ENCODE measurements at places on chromosomes 7 and 10. TPM values are rescaled to one million over a fixed set of nuclear protein-coding genes. Genes with fewer than 3 reads are reported as not detected.

CNPY1 gene
- not detected for total RNA-seq

- DNase-seq = peak; percentile 33
- no peak overlapping the region for H3K4me3 ChIP-seq
- peaks cover 97% of the 10 kb centered on the region for H3K36me3 ChIP-seq
- H3K27me3 ChIP-seq = no peaks in the 10 kb centered on the region
- H3K4me1 ChIP-seq = peaks cover 6% of the 10 kb centered on the region
Measured at GRCh38 chr10:74103560-74104258, 46.9 kb downstream of the AP3M1 start.

DNA sequence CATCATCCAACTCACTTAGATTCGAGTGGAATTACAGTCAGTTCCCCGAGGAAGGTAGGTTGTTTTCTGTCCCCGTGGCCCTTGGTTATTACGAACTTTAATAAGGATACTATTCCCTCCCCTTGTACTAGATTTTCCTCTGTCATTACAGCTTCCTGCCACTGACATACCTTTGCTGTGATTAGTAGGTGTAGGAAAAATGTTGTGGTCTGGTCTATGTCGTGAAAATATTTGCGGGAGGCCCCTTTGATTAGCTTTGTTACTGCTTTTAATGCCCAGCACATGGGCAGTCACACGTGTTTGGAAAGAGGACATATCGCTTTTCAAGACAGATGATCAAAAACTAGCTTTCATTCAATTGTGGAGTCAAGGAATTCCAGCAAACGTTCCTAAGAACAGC is 92.2 kb downstream of the GATA3 start:
- H3K27me3 ChIP-seq = no peaks in the 10 kb centered on the region
- no peak overlapping the region for H3K4me3 ChIP-seq
- peaks cover 12% of the 10 kb centered on the region for H3K4me1 ChIP-seq
- H3K36me3 ChIP-seq = no peaks in the 10 kb centered on the region
- H3K27ac ChIP-seq = peak overlapping the region; percentile 18
- DNase-seq = no peak

DNA sequence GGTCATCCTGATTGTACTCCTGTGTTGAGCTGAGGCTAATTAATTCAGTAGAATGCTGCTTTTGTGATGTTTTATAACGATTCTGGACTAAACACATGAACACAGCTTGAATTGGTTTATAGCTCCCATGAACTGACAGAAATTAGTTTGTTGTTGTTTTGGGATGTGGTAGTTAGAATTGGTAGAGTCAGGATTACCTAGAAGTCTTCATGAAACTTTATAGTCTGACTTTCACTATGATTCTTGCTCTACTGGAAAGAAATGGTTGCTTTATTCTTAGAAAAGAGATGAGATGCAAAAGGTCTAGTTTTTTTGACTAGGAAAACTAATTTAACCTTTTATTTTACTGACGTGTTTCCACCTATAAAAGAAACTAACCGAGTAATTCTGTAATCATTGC is 23.4 kb upstream of the TRUB1 start:
- no peak overlapping the region for H3K4me3 ChIP-seq
- H3K36me3 ChIP-seq = no peaks in the 10 kb centered on the region
- no peaks in the 10 kb centered on the region for H3K27me3 ChIP-seq
- no peak overlapping the region for H3K27ac ChIP-seq
- no peak for DNase-seq
- peaks cover 9% of the 10 kb centered on the region for H3K4me1 ChIP-seq

DNA sequence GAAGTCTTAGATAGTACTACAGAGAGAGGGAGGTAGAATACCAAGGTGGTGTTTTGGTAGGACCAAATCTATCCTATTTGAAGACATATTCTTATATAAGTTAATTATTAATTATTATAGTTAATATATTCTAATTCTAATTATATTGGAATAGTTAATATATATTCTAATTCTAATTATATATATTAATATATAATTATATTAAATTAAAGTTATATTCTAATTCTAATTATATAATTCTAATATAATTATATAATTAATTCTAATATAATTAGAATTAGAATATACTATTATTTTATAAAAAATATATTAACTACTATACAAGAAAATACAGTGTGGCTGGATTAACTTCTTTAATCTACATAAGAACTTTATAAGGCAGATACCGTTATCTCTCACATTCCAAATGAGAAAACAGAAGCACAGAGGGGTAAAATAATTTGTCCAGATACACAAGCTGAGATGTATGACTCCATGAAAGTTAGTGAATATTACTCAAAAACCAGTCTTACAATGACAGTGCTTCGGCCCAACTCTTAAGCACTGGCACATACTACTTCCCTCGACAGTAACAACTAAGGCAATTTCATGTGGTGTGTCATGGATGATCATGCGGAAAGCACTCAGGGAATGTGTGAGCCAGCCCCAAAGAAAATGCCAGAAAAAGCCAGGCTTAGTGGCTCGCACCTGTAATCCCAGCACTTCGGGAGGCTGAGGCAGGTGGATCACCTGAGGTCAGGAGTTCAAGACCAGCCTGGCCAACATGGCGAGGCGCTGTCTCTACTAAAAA is 42.6 kb downstream of the TYW1B start:
- H3K4me1 ChIP-seq = peaks cover 10% of the 10 kb centered on the region
- DNase-seq = no peak
- no peak overlapping the region for H3K4me3 ChIP-seq
- peak overlapping the region; percentile 83 for H3K27ac ChIP-seq
- H3K36me3 ChIP-seq = peaks cover 6% of the 10 kb centered on the region

DNA sequence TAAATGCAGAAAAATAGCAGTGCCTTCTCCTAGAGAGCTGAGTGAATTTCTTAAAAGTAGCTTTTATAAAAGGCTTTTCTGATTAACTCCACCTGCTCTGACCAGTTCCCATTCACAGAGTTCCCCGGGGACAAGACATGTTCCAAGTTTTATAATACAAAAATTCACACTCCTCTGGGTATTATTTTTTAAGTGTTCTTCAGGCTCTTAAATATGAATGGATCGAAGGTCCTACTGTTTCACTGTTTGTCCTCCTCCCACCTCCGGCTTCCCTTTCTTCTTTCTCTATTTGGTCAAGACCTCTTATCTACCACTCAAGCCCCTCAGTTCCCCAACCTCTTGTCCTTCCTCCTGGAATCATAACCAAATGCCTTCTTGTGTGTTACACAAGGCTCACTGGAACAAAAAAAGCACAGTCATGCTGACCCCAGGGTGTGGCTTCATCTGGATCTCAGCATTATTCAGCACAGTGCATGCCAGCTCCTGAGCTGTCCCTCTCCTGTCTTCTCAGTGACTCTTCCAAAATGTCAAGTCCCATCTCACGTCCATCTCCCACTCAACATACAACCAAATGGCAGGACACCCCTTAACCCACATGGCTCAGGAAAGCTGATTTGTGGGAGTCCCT is 222.4 kb downstream of the SORCS1 start:
- H3K4me1 ChIP-seq = no peaks in the 10 kb centered on the region
- no peak overlapping the region for H3K4me3 ChIP-seq
- DNase-seq = peak; percentile 50
- no peaks in the 10 kb centered on the region for H3K36me3 ChIP-seq

GPR158 gene
- total RNA-seq = not detected

ZP3 gene
- total RNA-seq = 5.6 TPM

- H3K4me3 ChIP-seq = no peak overlapping the region
- no peaks in the 10 kb centered on the region for H3K36me3 ChIP-seq
- peaks cover 4% of the 10 kb centered on the region for H3K4me1 ChIP-seq
- H3K27me3 ChIP-seq = no peaks in the 10 kb centered on the region
- DNase-seq = no peak
Measured at GRCh38 chr10:2081501-2081900, 344.2 kb upstream of the ADARB2 start.

CYP26C1 gene
- 0.14 TPM for total RNA-seq

GRCh38 chr7:123941391-123942180 is 16.5 kb downstream of the SPAM1 start:
- peaks cover 6% of the 10 kb centered on the region for H3K4me1 ChIP-seq
- H3K4me3 ChIP-seq = no peak overlapping the region
- no peaks in the 10 kb centered on the region for H3K27me3 ChIP-seq
- DNase-seq = no peak
- H3K27ac ChIP-seq = no peak overlapping the region
- no peaks in the 10 kb centered on the region for H3K36me3 ChIP-seq

GRCh38 chr7:16562456-16563220 is 36.0 kb downstream of the LRRC72 start:
- no peak overlapping the region for H3K27ac ChIP-seq
- H3K4me1 ChIP-seq = no peaks in the 10 kb centered on the region
- H3K27me3 ChIP-seq = no peaks in the 10 kb centered on the region
- H3K36me3 ChIP-seq = no peaks in the 10 kb centered on the region

DNA sequence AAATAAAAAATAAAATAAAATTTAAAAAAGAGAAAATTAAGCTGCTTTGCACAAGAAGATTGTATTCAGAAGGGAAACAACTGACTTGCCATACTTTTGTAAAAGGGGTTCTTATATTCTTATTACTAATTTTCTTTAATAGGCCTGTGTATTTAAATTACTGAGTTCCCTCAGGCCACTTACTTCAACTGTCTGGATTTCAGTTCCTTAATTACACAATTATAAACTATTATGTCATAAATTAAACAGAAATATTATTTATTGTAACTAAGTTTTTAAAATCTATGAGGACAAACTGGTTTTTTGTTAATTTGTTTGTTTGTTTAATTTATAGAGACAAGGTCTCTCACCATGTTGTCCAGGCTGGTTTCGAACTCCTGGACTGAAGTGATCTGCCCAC is 22.4 kb upstream of the MICU1 start:
- H3K27ac ChIP-seq = no peak overlapping the region
- no peak overlapping the region for H3K4me3 ChIP-seq
- DNase-seq = no peak
- H3K4me1 ChIP-seq = no peaks in the 10 kb centered on the region
- no peaks in the 10 kb centered on the region for H3K36me3 ChIP-seq

HECW1 gene
- 0.27 TPM for total RNA-seq

DNA sequence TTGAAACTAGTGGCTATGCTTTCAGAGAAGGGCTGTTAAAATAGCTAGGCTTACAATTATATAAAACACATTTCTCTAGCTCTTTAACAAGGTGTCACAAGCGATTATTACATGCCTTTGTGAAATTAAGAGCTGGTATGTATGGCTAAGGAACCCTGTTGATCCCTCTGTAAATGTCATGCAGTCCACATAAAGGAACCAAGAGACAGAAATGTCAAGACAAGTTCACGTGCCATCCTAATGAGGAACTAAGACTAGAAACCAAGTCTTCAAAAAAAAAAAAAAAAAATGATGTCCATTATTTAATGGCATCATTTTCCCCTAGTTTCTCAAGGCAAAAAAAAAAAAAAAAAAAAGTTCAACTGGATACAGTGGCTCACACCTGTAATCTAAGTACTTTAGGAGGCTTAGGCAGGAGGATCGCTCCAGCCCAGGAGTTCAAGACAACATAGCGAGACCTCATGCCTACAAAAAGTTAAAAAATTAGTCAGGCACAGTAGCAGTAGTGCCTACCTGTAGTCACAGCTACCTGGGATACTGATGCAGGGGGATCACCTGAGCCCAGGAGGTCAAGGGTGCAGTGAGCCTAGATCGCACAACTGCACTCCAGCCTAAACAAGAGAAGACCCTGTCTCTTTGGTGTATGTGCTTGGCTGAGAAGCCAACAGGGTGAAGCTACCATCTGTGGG is 63.4 kb downstream of the SRPK2 start:
- no peaks in the 10 kb centered on the region for H3K27me3 ChIP-seq
- H3K36me3 ChIP-seq = no peaks in the 10 kb centered on the region
- DNase-seq = no peak
- no peak overlapping the region for H3K4me3 ChIP-seq
- no peak overlapping the region for H3K27ac ChIP-seq

- H3K27me3 ChIP-seq = no peaks in the 10 kb centered on the region
- no peak for DNase-seq
- H3K36me3 ChIP-seq = no peaks in the 10 kb centered on the region
Measured at GRCh38 chr10:92413011-92413410, 122.0 kb downstream of the MARCHF5 start.

- H3K27ac ChIP-seq = no peak overlapping the region
- H3K4me3 ChIP-seq = no peak overlapping the region
- DNase-seq = no peak
- H3K36me3 ChIP-seq = no peaks in the 10 kb centered on the region
- no peaks in the 10 kb centered on the region for H3K27me3 ChIP-seq
- H3K4me1 ChIP-seq = no peaks in the 10 kb centered on the region
Measured at GRCh38 chr10:51745397-51745796, 46.0 kb upstream of the CSTF2T start.

GRCh38 chr7:45515346-45515745 is 58.8 kb upstream of the ADCY1 start:
- peaks cover 14% of the 10 kb centered on the region for H3K27me3 ChIP-seq
- H3K27ac ChIP-seq = no peak overlapping the region
- H3K4me3 ChIP-seq = no peak overlapping the region
- H3K4me1 ChIP-seq = no peaks in the 10 kb centered on the region
- DNase-seq = no peak

XRCC2 gene
- total RNA-seq = 5.2 TPM

GRCh38 chr7:151281686-151282085 is 33.2 kb upstream of the SMARCD3 start:
- peaks cover 55% of the 10 kb centered on the region for H3K27me3 ChIP-seq
- no peak overlapping the region for H3K27ac ChIP-seq
- H3K4me1 ChIP-seq = no peaks in the 10 kb centered on the region
- DNase-seq = no peak
- H3K36me3 ChIP-seq = no peaks in the 10 kb centered on the region

NPFFR1 gene
- total RNA-seq = not detected

SSBP1 gene
- total RNA-seq = 269 TPM

- peaks cover 6% of the 10 kb centered on the region for H3K36me3 ChIP-seq
- H3K4me3 ChIP-seq = no peak overlapping the region
- H3K4me1 ChIP-seq = no peaks in the 10 kb centered on the region
- H3K27ac ChIP-seq = no peak overlapping the region
- H3K27me3 ChIP-seq = peaks cover 78% of the 10 kb centered on the region
Measured at GRCh38 chr7:16060502-16060901, 360.8 kb downstream of the CRPPA start.

GRCh38 chr10:78972160-78972946 is 96.4 kb upstream of the ZMIZ1 start:
- H3K4me1 ChIP-seq = peaks cover 27% of the 10 kb centered on the region
- DNase-seq = peak; percentile 47
- peak overlapping the region; percentile 78 for H3K4me3 ChIP-seq
- H3K27me3 ChIP-seq = no peaks in the 10 kb centered on the region
- H3K27ac ChIP-seq = peak overlapping the region; percentile 51
- no peaks in the 10 kb centered on the region for H3K36me3 ChIP-seq

- no peaks in the 10 kb centered on the region for H3K36me3 ChIP-seq
- H3K4me3 ChIP-seq = no peak overlapping the region
- H3K27ac ChIP-seq = no peak overlapping the region
Measured at GRCh38 chr10:131830446-131831130, 70.2 kb upstream of the PPP2R2D start.
